ENCODE measurements at places on chromosomes 5 and 9.

DNA sequence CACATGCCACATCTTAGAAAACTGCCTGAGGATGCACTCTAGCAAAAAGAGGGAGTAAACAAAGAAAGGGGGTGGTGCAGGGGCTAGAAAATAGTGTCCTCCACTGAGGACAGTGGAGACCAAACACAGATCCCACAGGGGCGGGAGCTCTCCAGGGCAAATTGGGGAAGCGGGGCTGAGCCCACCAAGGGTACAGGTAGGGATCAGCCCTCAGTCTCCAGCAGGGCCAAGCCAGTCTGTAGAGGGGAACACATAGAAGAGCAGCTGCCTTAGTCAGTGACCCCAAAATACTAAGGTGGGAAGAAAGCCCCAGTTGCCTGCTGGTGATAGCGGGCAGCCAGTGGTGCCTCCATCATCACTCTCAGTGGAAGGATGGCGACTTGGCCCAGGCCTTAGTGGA is 134.0 kb downstream of the ATPSCKMT start:
- no peak for DNase-seq

- no peak for DNase-seq
These were observed 10.7 kb upstream of the ASTN2 start for GRCh38 chr9:117425566-117425965.

GRCh38 chr5:24788829-24789514 is 144.2 kb upstream of the CDH10 start:
- DNase-seq, result no peak

DNA sequence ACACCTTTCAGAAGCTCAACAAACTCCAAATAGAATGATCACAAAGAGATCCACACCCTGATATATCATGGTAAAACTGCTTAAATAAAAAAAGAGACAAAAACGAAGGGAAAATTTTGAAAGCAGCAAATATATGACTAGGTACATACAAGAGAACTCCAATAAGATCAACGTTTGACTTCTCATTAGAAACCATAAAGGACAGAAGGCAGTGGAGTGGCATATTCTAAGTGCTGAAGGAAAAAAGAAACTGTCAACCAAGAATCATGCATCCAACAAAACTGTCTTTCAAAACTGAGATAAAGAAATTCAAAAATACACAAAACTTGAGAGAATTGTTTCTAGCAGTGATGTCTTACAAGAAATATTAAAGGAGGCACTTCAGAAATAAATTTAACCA is 11.2 kb downstream of the SLC22A4 start:
- DNase-seq, result no peak

DNA sequence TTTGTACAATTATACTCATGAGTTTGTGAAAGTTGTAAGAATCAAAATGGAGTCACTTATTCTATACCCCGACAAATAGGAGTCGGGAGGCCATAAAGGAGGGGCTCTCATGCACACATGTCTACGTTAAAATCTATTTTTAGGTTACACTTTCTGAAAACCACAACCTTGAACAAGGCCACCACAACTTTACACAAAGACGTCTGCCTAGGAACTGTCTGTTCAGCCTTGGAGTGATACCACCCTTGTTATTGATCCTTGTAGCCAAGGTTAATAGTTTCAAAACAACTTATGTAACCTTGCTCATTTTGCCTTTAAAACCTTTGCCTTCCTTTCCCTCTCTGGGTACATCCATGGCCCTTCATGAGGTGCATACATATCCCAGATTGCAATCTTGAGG is 4.1 kb upstream of the NDFIP1 start:
- no peak for DNase-seq

- DNase-seq, result no peak
These were observed 46.1 kb upstream of the RAI14 start for GRCh38 chr5:34609951-34610441.

DNA sequence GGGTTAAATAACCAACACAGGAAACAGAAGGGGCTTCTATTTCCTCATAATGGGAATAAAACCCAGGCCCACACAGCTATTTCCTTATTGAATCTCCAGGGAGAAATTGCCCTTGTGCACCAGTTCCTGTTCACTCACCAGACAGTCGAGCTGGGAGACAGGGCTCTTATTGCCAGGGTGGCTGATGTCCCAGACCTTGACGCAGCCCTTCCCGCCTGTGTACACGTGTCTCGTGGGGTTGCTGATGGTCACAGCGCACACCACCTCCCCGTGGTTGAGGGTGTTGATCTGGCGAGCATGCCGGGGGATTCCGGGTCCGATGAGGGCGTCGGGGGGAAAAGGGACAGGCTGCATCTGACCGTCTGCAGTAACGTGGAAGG is 96.5 kb downstream of the TLE1 start:
- no peak for DNase-seq

- no peak for DNase-seq
These were observed 176.3 kb downstream of the TMEM161B start for GRCh38 chr5:88092358-88092757.

- no peak for DNase-seq
These were observed 24.3 kb upstream of the SLIT3 start for GRCh38 chr5:169325273-169325672.

GRCh38 chr9:111036429-111036789 is 1.9 kb downstream of the LPAR1 start:
- no peak for DNase-seq

DNA sequence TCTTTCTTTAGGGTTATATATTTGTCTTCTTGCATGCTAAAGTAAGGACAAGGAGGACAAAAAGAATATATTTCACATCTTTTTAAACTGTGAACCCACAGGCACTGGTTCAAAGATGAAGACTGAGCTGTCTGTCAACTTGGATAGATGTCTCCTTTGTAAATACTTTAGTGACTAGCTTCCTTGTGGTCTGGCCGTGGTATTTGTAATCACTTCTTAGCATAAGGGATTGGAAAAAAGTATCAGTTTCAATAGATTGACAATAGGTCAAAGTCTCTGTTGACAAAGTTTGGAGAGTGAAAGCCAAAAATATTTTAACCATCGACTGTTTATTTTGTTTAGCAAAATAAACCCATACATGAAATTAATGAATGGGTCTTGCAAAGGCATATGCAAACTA is 91.4 kb downstream of the TMEM167A start:
- no peak for DNase-seq

DNA sequence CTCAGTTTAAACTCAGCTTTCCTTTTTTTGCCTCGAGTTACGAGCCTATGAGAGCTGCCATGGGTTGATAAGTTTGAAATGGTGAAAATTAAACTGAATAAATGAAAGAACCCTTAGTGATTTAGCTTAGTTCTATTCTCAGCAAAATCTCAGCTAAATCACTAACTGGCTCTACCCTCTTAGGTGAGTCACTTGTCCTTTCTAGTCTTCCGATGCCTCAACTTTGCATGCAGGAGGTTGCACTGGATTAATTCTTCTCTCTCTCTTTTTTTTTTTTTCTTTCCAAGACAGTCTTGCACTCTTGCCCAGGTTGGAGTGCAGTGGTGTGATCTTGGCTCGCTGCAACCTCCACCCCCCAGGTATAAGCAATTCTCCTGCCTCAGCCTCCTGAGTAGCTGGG is 83.9 kb downstream of the PAPPA start:
- no peak for DNase-seq

DNA sequence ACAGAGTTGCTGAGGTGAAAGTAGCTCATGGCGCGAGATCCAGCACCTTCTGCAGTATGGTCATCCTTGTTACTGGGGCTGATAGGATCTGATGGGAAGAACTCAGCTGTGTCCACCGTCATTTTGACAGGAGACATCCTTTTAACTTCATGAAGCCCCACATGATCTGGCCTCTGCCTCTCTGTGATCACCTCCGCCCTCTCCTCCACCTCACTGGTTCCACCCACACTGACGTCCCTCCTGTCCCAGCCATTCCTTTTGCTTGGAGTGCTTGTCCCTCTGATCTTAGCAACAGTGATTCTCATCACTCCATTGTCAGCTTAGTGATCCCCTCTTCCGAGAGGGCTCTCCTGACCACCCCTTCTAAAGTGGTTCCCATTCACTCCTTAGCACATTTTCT is 25.8 kb downstream of the NEUROG1 start:
- DNase-seq, result no peak

- DNase-seq, result no peak
These were observed 395.3 kb downstream of the OSTF1 start for GRCh38 chr9:75483636-75484035.

DNA sequence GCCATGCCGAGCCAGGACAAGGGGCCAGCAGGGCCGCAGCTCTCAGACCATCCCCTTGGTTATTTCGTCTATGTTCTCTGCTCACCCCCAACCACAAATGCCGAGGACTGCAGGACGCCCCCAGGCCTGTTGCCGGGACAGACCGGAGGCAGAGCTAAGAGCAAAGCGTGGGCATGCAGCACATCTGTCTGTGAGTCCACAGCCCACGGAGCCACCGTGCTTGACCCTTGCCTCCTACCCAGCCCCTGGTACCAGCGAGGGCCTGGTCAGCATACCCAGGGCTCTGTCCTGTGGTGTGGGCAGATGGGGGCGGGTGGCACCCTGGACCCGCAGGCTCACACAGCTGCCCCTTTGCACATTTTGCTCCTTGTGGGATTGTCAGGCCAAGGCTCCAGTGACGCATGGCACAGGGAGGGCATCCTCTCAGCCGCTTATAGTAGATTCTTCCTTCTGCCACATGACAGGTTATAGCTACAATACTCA is 4.7 kb downstream of the BRD3 start:
- no peak for DNase-seq

All from stimulated activated CD4-positive, alpha-beta T cell treated with anti-CD3 and anti-CD28 coated beads, Interleukin-12 subunit alpha, Interleukin-12 subunit beta, amount 100 ng/mL, for 48 hours (primary cell).